ENCODE measurements at places on chromosomes 5 and 9. TPM values are rescaled to one million over a fixed set of nuclear protein-coding genes. Genes with fewer than 3 reads are reported as not detected.
A peak's percentile ranks its signal among the peaks of the same experiment; 100 is the strongest.

- H3K27ac ChIP-seq = no peak overlapping the region
- no peak overlapping the region for H3K4me3 ChIP-seq
- DNase-seq = no peak
- no peaks in the 10 kb centered on the region for H3K27me3 ChIP-seq
- no peaks in the 10 kb centered on the region for H3K36me3 ChIP-seq
These were observed 258.9 kb upstream of the IRX2 start for GRCh38 chr5:3010301-3010952.

GRCh38 chr9:6833518-6834192 is 75.9 kb downstream of the KDM4C start:
- H3K27ac ChIP-seq = no peak overlapping the region
- no peaks in the 10 kb centered on the region for H3K27me3 ChIP-seq
- H3K4me3 ChIP-seq = no peak overlapping the region
- DNase-seq = no peak

- H3K27me3 ChIP-seq = no peaks in the 10 kb centered on the region
- no peaks in the 10 kb centered on the region for H3K4me1 ChIP-seq
- no peaks in the 10 kb centered on the region for H3K36me3 ChIP-seq
- H3K27ac ChIP-seq = no peak overlapping the region
- DNase-seq = no peak
These were observed 426.8 kb upstream of the CDH9 start for GRCh38 chr5:27465140-27465539.

GRCh38 chr5:56026863-56027300 is 32.1 kb upstream of the IL6ST start:
- no peaks in the 10 kb centered on the region for H3K36me3 ChIP-seq
- no peaks in the 10 kb centered on the region for H3K4me1 ChIP-seq
- H3K27me3 ChIP-seq = no peaks in the 10 kb centered on the region
- no peak overlapping the region for H3K27ac ChIP-seq
- DNase-seq = no peak

DNA sequence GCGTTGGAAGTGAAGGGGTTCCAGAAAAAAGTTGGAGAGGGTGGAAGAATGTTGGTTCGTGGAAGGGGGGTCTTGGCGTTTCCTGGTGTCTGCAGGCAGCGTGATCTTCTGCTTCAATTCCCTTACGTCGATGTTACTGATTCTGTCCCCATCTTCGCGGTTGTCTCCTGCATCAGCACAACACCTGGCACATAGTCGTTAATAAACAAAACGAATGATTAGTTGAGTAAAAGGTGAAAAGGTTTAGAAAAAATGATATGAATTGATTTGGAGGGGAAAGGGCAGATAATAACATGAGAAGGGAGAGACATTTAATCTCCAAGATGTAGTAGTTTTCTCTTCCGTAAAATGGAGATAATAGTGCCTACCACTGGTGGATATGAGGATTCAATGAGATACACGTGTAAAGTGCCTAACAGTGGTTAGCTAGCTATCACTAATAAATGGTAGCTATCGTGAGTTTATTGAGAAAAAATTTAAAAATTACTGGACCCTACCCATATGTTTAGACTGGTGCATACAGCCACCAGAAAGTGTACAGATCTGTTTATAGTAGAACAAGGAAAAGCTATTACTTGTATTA is 556 bp downstream of the MTREX start:
- peak overlapping the region; percentile 62 for H3K4me3 ChIP-seq
- DNase-seq = no peak
- no peaks in the 10 kb centered on the region for H3K27me3 ChIP-seq
- H3K36me3 ChIP-seq = no peaks in the 10 kb centered on the region
- H3K4me1 ChIP-seq = peaks cover 5% of the 10 kb centered on the region

DNA sequence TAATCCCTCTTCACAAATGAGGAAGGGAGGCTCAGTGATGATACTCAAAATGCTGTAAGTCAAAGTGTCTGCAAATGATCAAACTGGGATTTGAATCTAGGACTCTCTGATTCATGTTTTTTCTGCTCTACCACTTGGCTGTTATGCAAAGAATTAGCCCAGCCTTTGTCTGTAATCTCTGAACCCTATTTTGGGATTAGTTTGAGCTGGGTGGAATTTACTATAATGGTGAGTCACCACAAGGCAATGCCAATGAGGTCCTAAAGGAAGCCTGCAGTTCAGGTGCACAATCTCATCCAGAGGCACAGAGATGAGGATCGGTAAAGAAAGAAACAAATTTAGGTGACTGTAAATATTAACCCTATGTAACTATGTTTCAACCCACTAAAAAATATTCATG is 29.2 kb downstream of the RFK start:
- H3K27ac ChIP-seq = no peak overlapping the region
- H3K27me3 ChIP-seq = no peaks in the 10 kb centered on the region
- no peak overlapping the region for H3K4me3 ChIP-seq
- H3K36me3 ChIP-seq = no peaks in the 10 kb centered on the region
- H3K4me1 ChIP-seq = peaks cover 2% of the 10 kb centered on the region

LRRC70 gene
- 2.8 TPM for total RNA-seq

DMAC1 gene
- total RNA-seq = 38.9 TPM

Data from ovary (tissue), 10 donors.